Activated CD4-positive, alpha-beta T cell treated with anti-CD3 and anti-CD28 coated beads, Interleukin-2, amount 50 U/mL, for 4 hours (primary cell): ENCODE measurements at places on chromosomes 1 and 21.
A peak's percentile ranks its signal among the peaks of the same experiment; 100 is the strongest.

GRCh38 chr1:13708380-13708982 is 8.5 kb downstream of the PRDM2 start:
- no peak for DNase-seq

GRCh38 chr1:109383854-109384253 is 13.9 kb downstream of the SORT1 start:
- DNase-seq, result no peak

GRCh38 chr1:206784471-206784903 is 12.2 kb upstream of the IL10 start:
- DNase-seq, result peak; percentile 94

GRCh38 chr1:205488074-205488723 is 16.3 kb upstream of the CDK18 start:
- DNase-seq, result no peak

GRCh38 chr1:181033128-181033798 is 520 bp upstream of the MR1 start:
- no peak for DNase-seq

DNA sequence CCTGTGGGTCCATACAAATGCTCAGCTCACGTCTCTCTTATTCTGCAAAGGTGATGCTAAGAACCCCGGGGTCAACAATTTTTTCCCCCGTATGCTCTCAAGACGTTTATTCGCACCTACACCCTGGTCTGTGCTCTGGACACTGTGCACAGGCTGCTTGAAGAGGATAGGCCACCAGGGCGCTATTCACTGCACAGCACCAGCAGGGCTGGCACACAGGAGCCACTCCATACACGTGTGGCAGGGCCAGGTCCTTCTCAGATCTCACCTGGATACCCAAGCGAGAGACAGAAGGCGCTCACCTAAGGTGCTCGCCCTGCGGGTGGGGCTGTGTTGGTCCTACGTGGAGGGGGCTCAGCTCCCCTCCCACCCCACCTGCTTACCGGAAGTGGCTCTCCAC is 16.7 kb downstream of the TMEM63A start:
- no peak for DNase-seq

DNA sequence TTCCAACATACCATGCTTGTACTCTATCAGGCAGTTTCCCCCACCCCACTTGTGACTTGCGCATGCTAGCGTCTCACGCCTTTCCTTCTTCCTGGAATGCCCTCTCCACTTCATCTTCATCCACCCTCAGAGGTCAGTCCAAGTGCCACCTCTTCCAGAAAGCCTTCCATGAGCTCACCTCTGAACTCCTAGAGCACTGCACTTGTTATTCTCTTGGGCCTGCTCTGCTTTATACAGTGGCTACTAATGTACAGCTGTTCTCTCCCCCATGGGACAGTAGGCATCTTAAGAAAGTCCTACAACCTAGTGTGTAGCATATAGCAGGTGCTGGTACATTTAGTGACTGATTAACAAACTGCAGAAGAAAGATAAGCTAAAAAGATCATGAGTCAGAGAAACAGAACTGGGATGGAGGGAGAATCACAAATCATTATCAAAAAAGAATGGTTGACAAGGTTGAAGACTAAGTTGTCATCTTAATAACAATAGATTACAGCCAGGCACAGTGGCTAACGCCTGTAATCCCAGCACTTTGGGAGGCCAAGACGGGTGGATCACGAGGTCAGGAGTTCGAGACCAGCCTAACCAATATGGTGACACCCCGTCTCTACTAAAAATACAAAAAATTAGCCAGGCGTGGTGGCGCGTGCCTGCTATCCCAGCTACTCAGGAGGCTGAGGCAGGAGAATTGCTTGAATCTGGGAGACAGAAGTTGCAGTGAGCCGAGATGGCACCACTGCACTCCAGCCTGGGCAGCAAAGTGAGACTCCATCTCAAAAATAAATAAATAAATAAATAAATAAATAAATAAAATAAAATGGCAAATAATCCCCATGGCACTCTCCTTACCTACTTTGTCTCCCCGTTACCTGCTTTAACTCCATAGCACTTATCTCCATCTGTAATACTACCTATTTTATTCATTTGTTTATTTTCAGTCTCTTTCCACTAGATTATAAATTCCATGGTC is 16.3 kb upstream of the TSPAN1 start:
- no peak for DNase-seq

- no peak for DNase-seq
Measured at GRCh38 chr1:24109686-24110475, 2.1 kb downstream of the MYOM3 start.

GRCh38 chr1:231359113-231359512 is 21.0 kb downstream of the SPRTN start:
- no peak for DNase-seq

DNA sequence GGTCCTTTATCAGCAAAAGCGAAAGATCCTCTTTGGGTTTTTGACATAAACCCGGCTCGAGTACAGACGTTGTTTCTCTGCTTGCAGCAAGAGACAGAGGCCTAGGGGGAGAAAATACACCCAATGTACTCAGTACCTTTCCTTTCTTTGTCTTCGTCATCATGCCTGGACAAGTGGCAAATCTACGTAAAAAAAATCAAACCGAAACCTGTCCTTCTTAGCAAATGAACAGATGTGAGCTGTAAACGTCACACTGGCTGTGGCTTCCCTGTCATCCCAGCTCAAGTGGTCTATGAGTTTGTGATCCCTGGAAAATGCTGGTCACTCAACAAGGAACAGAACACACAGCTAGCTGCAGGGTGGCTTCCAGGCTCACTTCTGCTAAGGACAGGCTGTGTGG is 39.9 kb downstream of the STPG1 start:
- no peak for DNase-seq

- DNase-seq, result peak; percentile 32
Measured at GRCh38 chr1:38527373-38527966, 332.1 kb downstream of the RRAGC start.

DNA sequence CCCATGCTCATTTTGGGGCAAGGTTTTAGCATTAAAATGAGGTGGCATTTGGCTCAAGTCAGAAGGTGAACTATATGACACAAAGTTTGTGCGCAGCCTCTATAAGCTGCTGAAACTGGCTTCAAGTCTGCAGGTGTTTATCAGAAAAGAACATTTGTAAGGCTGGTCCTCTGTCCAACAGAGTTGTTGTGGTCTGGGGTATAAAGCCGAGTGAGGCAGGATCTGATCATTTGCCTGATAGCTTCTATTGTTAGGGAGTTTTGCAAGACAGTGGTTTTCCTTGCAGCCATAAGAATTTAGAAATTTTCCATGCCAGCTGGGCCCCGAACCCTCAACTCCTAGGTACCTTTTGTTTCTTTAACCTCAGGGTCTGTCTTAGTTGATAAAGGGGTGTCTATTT is 130.8 kb downstream of the PGBD5 start:
- no peak for DNase-seq

GRCh38 chr1:175150596-175151319 is 41.8 kb downstream of the KIAA0040 start:
- no peak for DNase-seq

- no peak for DNase-seq
Measured at GRCh38 chr1:100868364-100868995, 26.2 kb downstream of the EXTL2 start.

- DNase-seq, result no peak
Measured at GRCh38 chr1:214547747-214548146, 3.7 kb downstream of the PTPN14 start.

GRCh38 chr1:66384258-66384921 is 149.6 kb upstream of the SGIP1 start:
- no peak for DNase-seq

DNA sequence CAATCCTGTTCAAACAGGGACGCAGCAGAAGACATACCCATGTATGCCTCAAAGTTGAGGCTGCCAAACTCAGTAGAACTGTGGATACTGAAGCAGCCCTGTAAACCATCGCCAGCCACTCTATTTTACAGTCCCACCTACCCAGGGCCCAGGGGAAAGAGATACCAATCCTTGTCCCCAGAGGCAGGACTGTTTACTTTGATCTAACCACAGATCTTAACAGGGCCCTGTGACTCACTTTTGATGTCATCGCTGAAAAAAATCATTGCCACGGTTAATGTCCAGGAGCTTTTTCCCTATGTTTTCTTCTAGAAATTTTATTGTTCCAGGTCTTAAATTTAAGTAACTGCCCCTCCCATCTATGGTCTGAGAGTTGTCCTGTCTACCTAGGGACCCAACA is 538.4 kb upstream of the NCAM2 start:
- no peak for DNase-seq

GRCh38 chr1:61089741-61090140 is 7.4 kb downstream of the NFIA start:
- no peak for DNase-seq

- DNase-seq, result no peak
Measured at GRCh38 chr1:2584686-2585317, 1.8 kb upstream of the PRXL2B start.

DNA sequence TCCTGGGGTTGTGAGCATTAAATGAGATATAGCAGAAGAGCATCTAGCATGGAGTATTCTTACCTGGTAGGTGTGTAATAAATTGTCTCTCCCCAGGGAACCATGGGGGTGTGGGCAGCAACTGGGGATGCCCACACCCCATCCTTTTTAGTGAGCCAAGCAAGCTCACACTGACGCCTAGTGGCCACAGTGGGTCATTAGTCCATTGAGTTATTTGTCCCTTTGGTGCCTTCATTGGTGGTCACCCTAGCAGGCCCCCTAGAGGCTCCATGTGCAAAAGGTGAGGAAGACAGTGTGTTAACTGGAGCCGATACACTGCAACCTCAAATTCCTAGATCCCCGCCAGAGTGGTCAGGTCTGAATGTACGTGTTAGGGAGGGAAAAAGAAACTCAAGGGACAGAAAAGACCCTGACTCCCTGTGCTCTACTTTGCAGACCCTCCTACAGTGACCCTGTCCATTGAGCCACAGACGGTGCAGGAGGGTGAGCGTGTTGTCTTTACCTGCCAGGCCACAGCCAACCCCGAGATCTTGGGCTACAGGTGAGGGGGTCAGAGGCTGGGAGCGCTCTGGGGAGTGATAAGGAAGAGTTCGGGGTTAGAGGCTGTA is 93.3 kb upstream of the CD1D start:
- DNase-seq, result no peak

DNA sequence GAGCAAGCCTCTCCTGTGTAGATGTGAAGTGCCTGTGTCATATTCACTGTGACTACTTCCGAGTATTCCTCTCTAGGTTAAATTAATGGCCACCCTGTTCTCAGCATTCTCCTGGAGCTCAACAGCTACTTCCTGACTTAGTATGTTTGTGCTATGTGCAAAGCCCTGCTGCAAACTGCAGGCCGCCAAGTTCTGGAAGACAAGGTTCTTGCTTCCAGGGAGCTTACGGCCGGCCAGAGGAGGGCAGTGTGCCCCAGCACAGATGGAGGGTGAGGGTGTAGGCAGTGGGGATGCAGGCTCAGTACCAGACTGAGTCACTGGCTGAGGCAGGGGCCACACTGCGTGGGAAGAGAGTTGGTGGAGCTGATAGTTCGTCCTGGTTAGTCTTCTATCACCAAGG is 43.2 kb downstream of the ELK4 start:
- no peak for DNase-seq

- no peak for DNase-seq
Measured at GRCh38 chr1:201628490-201628889, 89.6 kb downstream of the NAV1 start.

DNA sequence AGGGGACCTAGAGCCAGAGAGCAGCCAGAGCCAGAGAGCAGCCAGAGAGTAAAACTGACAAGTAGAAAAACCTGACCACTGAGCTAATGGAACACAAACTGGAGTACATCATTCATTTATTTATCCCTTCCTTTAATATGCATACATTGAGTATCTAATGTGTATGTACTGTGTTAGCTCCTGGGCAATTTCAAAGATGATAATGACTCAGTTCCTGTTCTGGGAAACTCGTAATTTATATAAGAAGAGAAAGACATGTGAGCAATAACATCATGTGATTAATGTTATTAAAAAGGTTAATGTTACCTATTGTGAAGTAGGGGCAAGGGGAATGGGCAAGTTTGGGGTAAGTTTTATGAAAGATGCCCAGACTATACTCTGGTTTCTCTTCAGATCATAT is 199.9 kb downstream of the TNR start:
- no peak for DNase-seq

DNA sequence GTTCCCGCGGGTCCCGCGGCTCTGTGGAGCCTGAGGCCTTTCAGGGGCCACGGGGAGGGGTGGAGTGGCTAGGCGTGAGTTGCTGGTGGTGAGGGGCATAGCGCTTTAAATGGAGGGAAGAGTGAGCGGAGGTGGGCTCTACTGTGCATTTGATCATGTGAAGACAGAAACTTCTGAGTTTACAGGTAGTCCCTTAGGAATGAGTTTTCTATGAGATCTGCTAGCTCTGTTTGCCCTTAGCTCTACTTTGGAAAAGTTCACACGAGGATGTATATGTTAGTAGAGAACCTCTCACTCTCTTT is 593 bp downstream of the ST6GALNAC3 start:
- no peak for DNase-seq

DNA sequence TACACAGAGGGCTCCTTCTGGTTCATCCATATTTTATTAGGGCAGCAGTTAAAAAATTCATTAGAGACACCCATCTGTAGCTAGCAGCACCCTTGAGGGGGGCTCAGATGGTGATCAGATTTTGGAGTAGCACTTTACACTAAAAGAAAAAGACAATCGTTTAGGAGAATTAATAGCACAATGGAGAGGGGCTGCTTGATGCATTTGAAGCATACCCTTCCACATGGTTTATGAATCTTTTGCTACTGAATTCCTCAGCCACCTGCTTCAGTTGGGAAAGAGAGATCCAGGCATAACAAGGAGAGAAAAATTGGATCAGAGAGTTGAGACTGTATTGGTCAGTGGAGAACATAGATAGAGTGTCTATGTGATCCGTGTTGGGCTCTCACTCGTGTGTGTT is 54.4 kb downstream of the DISC1 start:
- DNase-seq, result no peak

- DNase-seq, result no peak
Measured at GRCh38 chr1:218480588-218481099, 135.5 kb downstream of the TGFB2 start.

GRCh38 chr1:87104945-87105344 is 190.5 kb downstream of the HS2ST1 start:
- DNase-seq, result no peak

GRCh38 chr1:5914676-5915365 is 77.4 kb downstream of the NPHP4 start:
- no peak for DNase-seq

DNA sequence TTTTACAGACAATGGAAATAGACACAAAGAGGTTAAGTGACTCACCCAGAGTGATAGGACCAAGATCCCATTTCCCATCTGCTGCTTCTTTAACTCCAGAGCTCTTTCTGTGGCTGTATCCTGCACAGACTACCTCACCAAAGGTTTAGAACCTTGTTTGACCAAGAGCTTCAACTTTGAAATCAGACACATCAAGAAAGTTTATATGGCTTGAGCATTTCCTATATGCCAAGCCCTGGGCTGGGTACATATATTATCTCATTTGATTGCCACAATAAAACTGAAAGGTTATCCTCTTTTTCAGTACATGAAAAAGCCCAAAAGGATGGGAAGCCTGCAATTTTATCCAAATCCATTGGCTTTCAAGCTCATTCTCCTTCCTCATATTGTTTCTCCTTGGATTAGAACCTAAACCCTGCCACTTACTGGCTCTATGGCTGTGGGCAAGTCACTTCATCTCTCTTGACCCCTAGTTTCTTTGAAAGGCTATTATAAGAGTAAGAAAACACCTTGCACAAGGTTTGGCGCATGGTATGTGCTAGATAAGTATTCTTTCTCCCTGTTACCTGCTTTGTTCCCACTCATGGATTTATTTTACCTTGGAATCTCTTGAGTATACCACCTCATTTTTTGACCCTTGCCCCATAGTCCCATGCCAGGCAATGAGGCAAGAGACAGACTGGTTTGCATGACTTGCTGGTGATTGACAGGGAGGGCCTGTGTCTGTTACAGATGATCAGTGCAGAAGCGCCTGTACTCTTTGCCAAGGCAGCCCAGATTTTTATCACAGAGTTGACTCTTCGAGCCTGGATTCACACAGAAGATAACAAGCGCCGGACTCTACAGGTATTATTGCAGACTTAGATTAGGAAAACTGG is 34.5 kb upstream of the KCNQ4 start:
- DNase-seq, result no peak
